ENCODE measurements at places on chromosomes 5 and 9. TPM values are rescaled to one million over a fixed set of nuclear protein-coding genes. Genes with fewer than 3 reads are reported as not detected.
A peak's percentile ranks its signal among the peaks of the same experiment; 100 is the strongest.

The AK6 gene
- 12.2 TPM for polyA plus RNA-seq

The SHISAL2B gene
- not detected for polyA plus RNA-seq

The REEP2 gene
- polyA plus RNA-seq, result not detected

DNA sequence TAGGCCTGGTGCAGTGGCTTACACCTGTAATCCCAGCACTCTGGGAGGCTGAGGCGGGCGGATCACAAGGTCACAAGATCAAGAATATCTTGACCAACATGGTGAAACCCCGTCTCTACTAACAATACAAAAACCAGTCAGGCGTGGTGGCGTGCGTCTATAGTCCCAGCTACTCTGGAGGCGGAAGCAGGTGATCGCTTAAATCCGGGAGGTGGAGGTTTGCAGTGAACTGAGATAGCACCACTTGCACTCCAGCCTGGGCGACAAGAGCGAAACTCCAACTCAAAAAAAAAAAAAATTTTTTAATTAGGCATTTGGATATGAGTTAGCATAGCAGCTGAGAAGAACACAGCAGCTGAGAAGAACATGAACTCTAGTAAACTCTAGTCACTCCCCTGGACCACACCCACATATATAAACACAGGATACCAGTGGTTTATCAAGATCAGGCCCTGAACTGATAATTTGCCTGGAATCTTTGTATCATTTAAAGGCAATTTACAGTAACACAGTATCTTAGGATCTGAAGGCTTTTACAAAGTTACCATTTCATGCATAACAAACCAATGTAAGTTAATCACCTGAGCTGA lies 4.6 kb upstream of the UGCG start:
- H3K4me3 ChIP-seq, result no peak overlapping the region
- peaks cover 19% of the 10 kb centered on the region for H3K4me1 ChIP-seq
- H3K27ac ChIP-seq, result no peak overlapping the region
- H3K27me3 ChIP-seq, result no peaks in the 10 kb centered on the region
- no peaks in the 10 kb centered on the region for H3K36me3 ChIP-seq
- DNase-seq, result peak; percentile 78

DNA sequence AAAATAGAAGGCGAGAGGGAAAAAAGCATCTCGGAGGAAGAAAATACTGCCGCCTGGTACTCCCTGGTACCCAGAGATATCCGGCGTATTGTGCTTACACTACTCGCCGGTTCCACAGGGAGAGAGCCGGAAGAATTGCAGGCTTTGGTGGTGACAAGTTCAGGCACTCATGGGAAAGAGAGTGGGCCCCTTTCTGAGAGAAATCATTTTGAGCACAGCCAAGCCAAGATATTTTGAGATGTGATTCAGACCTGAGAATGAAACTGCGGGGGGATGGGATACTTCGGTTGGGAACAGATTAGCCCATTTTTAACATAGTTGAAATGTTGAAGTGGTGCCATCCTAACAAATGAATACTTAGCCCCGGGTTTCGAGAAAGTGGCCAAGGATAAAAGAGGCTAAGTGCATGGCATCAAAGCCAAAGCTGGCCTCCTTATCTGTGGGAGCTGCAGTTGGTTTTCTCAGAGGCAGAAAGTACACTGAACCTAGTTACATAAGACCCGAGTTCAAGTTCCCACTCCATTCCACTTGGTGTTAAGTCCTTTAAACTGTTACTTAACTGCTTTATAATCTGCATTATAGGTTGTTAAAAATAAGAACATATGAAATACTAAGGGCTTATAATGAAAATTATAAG lies 62.7 kb downstream of the SLC1A3 start:
- no peaks in the 10 kb centered on the region for H3K27me3 ChIP-seq
- H3K27ac ChIP-seq, result no peak overlapping the region
- no peak for DNase-seq
- no peaks in the 10 kb centered on the region for H3K4me1 ChIP-seq
- no peak overlapping the region for H3K4me3 ChIP-seq

- H3K27me3 ChIP-seq, result no peaks in the 10 kb centered on the region
- no peak overlapping the region for H3K4me3 ChIP-seq
- H3K4me1 ChIP-seq, result no peaks in the 10 kb centered on the region
- no peak overlapping the region for H3K27ac ChIP-seq
These were observed 21.8 kb upstream of the FKTN start for GRCh38 chr9:105535920-105536668.

- H3K27me3 ChIP-seq, result no peaks in the 10 kb centered on the region
- no peak for DNase-seq
- H3K4me3 ChIP-seq, result no peak overlapping the region
- no peaks in the 10 kb centered on the region for H3K36me3 ChIP-seq
- H3K27ac ChIP-seq, result no peak overlapping the region
- H3K4me1 ChIP-seq, result no peaks in the 10 kb centered on the region
These were observed 21.2 kb upstream of the PCSK5 start for GRCh38 chr9:75869236-75869635.

The PHF24 gene
- not detected for polyA plus RNA-seq

GRCh38 chr9:87359958-87360601 lies 137.6 kb upstream of the DAPK1 start:
- H3K4me1 ChIP-seq, result no peaks in the 10 kb centered on the region
- H3K4me3 ChIP-seq, result no peak overlapping the region
- H3K27ac ChIP-seq, result no peak overlapping the region
- no peaks in the 10 kb centered on the region for H3K27me3 ChIP-seq
- no peaks in the 10 kb centered on the region for H3K36me3 ChIP-seq

DNA sequence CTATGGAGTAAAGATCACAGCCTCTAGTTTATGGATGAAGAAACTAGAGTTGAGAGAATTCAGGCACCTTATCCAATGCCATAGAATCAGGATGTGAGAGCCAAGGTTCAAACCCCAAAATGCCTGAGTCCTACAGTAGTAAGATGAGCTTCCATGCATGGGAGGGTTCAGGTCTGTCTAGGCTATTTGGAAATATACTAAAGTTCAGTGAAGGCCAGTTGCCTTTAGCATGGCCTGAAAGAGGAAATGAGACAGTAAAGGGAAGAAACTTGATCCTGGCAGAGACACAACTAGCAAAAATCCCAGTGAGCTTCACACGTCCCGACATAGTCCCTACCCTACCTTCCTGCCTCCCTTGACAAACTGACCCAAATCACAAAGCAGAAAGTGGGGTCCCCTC lies 317.0 kb downstream of the RASEF start:
- no peaks in the 10 kb centered on the region for H3K4me1 ChIP-seq
- H3K27me3 ChIP-seq, result no peaks in the 10 kb centered on the region
- no peak for DNase-seq
- H3K36me3 ChIP-seq, result no peaks in the 10 kb centered on the region
- H3K4me3 ChIP-seq, result no peak overlapping the region

The SEC24A gene
- 6.9 TPM for polyA plus RNA-seq

The ENTPD8 gene
- not detected for polyA plus RNA-seq

- no peak overlapping the region for H3K27ac ChIP-seq
- no peak for DNase-seq
- no peaks in the 10 kb centered on the region for H3K27me3 ChIP-seq
- H3K36me3 ChIP-seq, result no peaks in the 10 kb centered on the region
- no peak overlapping the region for H3K4me3 ChIP-seq
- H3K4me1 ChIP-seq, result no peaks in the 10 kb centered on the region
These were observed 64.9 kb downstream of the ZNF354C start for GRCh38 chr5:179124853-179125788.

The GAS1 gene
- not detected for polyA plus RNA-seq

GRCh38 chr5:140549237-140550144 lies 2.0 kb downstream of the EIF4EBP3 start:
- H3K4me3 ChIP-seq, result no peak overlapping the region
- H3K36me3 ChIP-seq, result no peaks in the 10 kb centered on the region
- peak; percentile 55 for DNase-seq
- peaks cover 10% of the 10 kb centered on the region for H3K4me1 ChIP-seq
- H3K27me3 ChIP-seq, result no peaks in the 10 kb centered on the region
- no peak overlapping the region for H3K27ac ChIP-seq

The PAEP gene
- not detected for polyA plus RNA-seq

- H3K4me3 ChIP-seq, result no peak overlapping the region
- no peaks in the 10 kb centered on the region for H3K27me3 ChIP-seq
- no peak for DNase-seq
- H3K4me1 ChIP-seq, result no peaks in the 10 kb centered on the region
- no peaks in the 10 kb centered on the region for H3K36me3 ChIP-seq
These were observed 98.7 kb downstream of the EDIL3 start for GRCh38 chr5:84285641-84286637.

GRCh38 chr5:181170996-181171395 lies 23.6 kb downstream of the OR2V2 start:
- H3K4me1 ChIP-seq, result peaks cover 41% of the 10 kb centered on the region
- no peak for DNase-seq
- H3K36me3 ChIP-seq, result no peaks in the 10 kb centered on the region
- no peak overlapping the region for H3K27ac ChIP-seq
- H3K27me3 ChIP-seq, result no peaks in the 10 kb centered on the region
- H3K4me3 ChIP-seq, result no peak overlapping the region

DNA sequence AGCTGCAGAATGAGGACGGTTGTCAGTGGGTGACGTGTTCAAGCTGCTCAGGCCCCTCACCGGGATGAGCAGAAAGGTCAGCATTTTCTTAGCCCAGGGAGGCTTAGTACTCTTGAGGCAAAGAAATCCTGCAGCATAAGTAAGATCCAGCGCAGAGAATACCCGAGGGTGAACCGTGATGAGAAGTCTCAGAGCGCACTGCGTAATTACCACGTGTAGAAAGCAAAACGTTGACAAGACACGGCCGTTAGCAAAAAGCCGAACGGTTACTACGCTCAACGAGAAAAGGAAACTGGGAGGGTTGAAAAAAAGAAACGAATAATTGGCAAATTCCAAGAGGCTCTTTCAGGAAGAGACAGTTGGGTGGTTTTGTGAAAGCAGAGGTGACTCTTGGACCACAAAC lies 104.0 kb downstream of the COL23A1 start:
- no peak overlapping the region for H3K4me3 ChIP-seq
- H3K4me1 ChIP-seq, result no peaks in the 10 kb centered on the region
- no peaks in the 10 kb centered on the region for H3K27me3 ChIP-seq
- no peaks in the 10 kb centered on the region for H3K36me3 ChIP-seq
- no peak for DNase-seq
- H3K27ac ChIP-seq, result no peak overlapping the region

- no peaks in the 10 kb centered on the region for H3K27me3 ChIP-seq
- H3K36me3 ChIP-seq, result peaks cover 27% of the 10 kb centered on the region
- H3K4me3 ChIP-seq, result no peak overlapping the region
- peaks cover 22% of the 10 kb centered on the region for H3K4me1 ChIP-seq
- H3K27ac ChIP-seq, result no peak overlapping the region
These were observed 21.7 kb downstream of the TCF7 start for GRCh38 chr5:134136221-134136631.

The IL4 gene
- not detected for polyA plus RNA-seq

DNA sequence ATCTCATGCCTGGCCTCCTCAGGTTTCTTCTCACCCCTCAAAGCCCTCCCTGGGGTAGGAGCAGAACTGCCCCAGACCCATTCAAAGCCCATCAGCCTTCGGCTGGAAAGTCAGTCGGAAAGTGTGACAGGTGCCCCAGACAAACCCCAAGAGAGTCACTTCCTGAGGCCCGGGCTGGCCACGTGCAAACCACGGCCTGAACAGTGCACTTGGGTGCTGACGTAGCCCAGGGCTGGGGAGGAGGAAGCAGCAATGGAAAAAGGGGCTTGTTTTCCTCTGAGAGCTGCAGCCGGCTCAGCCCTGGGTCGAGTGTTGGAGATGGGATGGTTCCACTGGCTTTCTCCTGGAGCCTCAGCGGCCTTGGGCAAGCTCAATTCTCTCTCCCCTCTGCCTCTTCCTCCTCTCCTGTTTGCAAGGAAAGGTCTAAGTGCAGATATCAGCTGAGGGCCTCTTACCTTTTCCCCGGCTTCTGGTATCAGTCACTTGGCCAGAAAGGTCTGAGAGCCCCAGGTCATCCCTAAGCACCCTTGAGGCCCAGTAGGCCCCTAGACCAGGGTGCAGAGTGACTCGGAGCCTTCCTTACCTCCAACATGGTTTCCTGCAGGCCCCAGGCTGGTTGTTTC lies 5.9 kb upstream of the EGR1 start:
- peak; percentile 79 for DNase-seq
- peaks cover 37% of the 10 kb centered on the region for H3K4me1 ChIP-seq
- H3K27me3 ChIP-seq, result no peaks in the 10 kb centered on the region
- no peak overlapping the region for H3K27ac ChIP-seq
- H3K4me3 ChIP-seq, result no peak overlapping the region

The NAIP gene
- polyA plus RNA-seq, result 11.0 TPM

The PTGDS gene
- 0.25 TPM for polyA plus RNA-seq

The PCDHGA2 gene
- 0.09 TPM for polyA plus RNA-seq

The LPAR1 gene
- polyA plus RNA-seq, result 0.06 TPM

DNA sequence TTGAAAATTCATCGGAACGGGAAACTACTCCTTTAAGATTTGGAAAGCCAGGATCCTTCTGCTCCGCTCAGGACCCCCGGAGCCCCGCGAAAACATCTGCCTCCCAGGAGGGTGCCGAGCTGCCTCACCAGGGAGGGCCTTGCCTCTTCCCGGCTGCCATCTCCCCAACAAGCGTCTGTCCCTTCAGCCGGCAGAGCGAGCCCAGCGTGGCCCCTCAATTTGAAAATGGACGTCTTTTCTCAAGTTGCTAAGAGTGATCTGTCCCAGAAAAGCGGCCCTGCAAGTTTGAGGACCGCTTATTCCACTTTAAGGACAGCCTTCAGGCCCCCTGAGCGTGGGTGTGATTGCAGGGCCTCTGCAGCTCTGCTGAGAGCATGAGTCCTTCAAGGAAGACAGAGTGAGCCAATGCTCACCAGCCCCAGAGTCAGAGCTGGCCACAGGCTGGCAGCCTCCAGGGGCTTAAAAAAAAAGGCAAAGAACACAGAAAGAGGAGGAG lies 101.3 kb downstream of the PHF2 start:
- no peak for DNase-seq
- H3K36me3 ChIP-seq, result no peaks in the 10 kb centered on the region
- H3K4me1 ChIP-seq, result no peaks in the 10 kb centered on the region
- no peaks in the 10 kb centered on the region for H3K27me3 ChIP-seq
- no peak overlapping the region for H3K4me3 ChIP-seq
- no peak overlapping the region for H3K27ac ChIP-seq

GRCh38 chr9:116391306-116391900 lies 237.8 kb downstream of the PAPPA start:
- DNase-seq, result no peak
- no peaks in the 10 kb centered on the region for H3K36me3 ChIP-seq
- H3K27me3 ChIP-seq, result no peaks in the 10 kb centered on the region
- H3K4me1 ChIP-seq, result no peaks in the 10 kb centered on the region
- no peak overlapping the region for H3K27ac ChIP-seq

The TMEM215 gene
- polyA plus RNA-seq, result not detected

GRCh38 chr9:114037961-114038723 lies 40.0 kb downstream of the AMBP start:
- no peak overlapping the region for H3K4me3 ChIP-seq
- no peaks in the 10 kb centered on the region for H3K36me3 ChIP-seq
- H3K27ac ChIP-seq, result no peak overlapping the region
- no peaks in the 10 kb centered on the region for H3K27me3 ChIP-seq
- H3K4me1 ChIP-seq, result no peaks in the 10 kb centered on the region

DNA sequence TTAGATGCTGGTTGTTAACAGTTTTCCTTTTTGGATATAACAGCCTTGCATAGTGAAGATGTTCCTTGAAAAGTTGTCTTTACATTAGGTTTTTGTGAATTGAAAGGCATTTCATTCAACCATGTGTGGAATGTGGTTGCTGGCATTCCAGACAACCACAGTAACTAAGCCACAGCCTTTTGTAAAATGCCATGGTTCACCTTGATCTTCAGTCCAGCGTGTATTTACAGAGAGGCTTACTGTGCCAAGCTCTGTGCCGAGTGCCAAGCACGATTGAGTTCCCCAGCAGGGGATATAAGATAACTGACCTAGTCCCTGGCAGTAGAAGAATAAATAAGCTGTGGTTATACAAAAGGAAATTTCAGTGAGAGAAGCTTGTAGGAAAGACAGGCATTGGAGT lies 4.9 kb downstream of the EXOSC2 start:
- no peaks in the 10 kb centered on the region for H3K36me3 ChIP-seq
- H3K27ac ChIP-seq, result no peak overlapping the region
- peaks cover 13% of the 10 kb centered on the region for H3K4me1 ChIP-seq
- DNase-seq, result no peak
- no peak overlapping the region for H3K4me3 ChIP-seq
